Mesothelial cell of epicardium (in vitro differentiated cells): ENCODE measurements at places on chromosomes 6 and 20. TPM values are rescaled to one million over a fixed set of nuclear protein-coding genes. Genes with fewer than 3 reads are reported as not detected.

The POU5F1 gene
- total RNA-seq, result 0.24 to 0.47 TPM in 2 of 3 replicates, not detected in the other

- no peak for DNase-seq
Measured at GRCh38 chr6:135251498-135252441, 70.7 kb downstream of the MYB start.

DNA sequence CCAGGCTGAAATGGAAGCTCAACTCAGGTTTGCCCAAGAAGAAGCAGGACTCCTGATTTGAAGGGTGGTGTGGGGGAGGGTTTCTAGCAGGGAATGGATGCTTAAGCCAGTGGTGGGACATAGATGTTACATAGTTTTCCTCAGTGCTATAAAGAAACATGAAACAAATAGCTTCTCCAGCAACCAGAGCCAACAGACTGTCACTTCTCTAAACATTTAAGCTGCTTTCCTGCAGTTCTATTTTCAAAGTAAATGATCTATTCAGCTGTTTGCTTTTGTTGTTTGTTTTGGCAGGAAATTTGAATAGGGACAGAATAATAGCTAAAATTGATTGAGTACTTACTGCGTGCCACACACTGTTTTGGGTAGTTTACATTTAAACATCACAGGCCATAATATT, 169.0 kb downstream of the UST start:
- DNase-seq, result no peak

DNA sequence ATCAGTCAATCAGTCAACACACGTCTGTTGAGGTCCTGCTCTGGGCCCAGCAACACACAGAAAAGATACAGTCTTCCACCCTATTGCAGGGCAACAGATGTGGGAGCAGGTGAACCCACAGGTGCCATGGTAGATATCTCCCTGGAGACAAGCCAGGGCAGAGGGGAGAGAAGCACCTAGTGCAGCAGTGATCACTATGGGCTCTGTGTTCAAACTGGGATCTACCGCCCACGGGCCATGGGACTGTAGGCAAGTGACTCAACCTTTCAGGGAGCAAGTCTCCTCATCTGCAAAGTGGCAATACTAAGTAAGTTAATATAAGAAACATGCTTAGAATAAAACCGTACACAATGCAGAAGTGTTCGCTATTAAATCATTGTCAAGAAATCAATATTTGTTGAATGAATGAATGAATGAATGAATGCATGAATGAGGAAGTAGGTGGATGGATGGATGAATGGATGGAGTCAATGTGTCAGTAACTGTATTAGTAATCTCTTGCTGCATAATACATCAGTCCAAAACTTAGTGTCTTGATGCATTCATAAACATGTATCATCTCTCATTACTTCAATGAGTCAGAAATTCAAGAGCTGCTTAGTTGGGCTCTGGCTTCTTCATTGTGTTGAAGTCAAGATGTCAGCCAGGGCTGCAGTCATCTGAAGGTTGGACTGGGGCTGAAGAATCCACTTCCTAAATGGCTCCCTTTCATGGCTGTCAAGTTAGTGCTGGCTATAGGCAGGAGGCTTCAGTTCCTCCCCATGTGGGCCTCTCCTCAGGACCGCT, 31.9 kb upstream of the NFATC2 start:
- DNase-seq, result no peak

The TGIF2 gene
- total RNA-seq, result 94.4 to 101 TPM (median 98.4 TPM) in 3 replicates

The REV3L gene
- total RNA-seq, result 39.8 to 41.7 TPM (median 40.8 TPM) in 3 replicates

- no peak for DNase-seq
Measured at GRCh38 chr6:168380956-168381605, 59.9 kb upstream of the SMOC2 start.

The SEC23B gene
- 33.1 to 38.0 TPM (median 35.2 TPM) in 3 replicates for total RNA-seq
